ENCODE measurements at places on chromosomes 7 and 10.

DNA sequence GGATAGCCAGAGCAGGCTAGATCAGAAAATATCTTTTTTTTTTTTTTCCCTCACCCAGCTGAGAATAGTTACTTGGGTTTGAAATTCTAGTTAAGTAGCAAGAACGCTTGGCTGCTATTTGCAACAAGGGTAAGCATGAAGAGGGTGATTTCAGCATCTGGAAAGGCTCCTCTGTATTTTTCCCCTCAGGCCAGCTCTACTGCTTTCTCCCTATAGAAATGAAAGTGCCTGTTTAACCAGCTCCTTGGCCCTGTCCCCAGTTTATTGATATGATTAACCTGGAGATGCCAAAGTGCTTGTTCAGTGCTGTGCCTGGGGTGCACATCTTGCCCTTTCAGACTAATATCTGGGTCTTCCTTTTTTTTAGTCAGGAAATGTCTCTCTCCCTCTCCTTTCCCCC, 37.1 kb downstream of the AP3M1 start:
- no peak for DNase-seq

DNA sequence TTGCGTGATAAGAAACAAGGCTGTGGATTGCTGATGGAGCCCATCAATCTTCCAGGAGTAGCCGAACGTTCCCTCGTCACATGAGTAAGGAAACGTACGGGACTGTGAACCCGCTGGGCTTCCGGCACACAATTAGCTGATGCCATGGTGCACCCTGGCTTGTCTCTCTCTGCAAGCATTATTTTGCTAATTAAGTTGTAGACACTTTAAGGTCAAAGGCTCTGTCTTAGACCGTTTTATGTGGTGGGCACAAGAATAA, 50.9 kb downstream of the ADARB2 start:
- DNase-seq: no peak

DNA sequence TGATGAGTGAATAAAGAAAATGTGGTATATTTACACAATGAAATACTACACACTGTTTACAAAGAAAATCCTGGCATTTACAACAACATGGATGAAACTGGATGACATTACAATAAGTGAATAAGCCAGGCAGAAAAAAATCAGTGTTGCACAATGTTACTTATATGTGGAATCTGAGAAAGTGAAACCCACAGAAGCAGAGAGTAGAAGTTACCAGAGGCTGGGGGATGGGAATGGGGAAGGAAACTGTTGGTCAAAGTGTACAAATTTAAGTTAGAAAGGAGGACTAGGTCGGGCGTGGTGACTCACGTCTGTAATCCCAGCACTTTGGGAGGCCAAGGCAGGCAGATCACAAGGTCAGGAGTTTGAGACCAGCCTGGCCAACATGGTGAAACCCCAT, 538.5 kb upstream of the MKI67 start:
- no peak for DNase-seq

DNA sequence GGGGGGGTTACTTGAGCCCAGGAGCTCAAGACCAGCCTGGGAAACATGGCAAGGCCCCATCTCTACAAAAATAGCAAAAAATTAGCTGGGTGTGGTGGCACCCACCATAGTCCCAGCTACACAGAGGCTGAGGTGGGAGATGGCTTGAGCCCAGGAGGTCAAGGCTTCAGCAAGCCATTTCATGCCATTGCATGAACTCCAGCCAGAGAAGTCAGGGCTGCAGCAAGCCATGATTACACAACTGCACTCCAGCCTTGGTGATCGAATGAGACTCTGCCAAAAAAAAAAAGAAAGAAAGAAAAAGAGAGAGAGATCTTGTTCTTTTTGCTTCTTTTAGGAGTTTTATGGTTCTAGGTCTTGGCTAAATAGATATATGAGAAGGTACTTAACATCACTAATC, 200.2 kb upstream of the PHYHIPL start:
- no peak for DNase-seq

GRCh38 chr7:120460949-120461348, 188.0 kb downstream of the KCND2 start:
- DNase-seq: no peak

DNA sequence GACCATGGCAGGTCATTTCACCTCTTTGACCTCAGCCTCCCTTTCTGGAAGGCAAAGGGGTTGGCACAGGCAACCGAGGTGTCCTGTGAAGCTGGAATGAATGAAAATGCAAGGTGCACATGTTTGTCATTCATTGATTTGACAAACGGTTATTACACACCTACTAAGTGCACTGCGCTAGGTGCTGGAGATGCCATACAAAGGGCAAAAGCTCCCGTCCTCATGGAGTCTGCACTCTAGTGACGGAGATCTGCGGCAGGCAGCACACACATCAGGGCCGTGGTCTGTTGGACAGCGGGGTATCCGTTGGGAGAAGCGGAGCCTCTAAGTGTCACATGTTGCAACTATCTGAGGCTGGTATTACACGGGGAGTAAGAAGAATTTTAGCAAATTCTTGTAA, 44.2 kb downstream of the PRF1 start:
- DNase-seq: no peak

DNA sequence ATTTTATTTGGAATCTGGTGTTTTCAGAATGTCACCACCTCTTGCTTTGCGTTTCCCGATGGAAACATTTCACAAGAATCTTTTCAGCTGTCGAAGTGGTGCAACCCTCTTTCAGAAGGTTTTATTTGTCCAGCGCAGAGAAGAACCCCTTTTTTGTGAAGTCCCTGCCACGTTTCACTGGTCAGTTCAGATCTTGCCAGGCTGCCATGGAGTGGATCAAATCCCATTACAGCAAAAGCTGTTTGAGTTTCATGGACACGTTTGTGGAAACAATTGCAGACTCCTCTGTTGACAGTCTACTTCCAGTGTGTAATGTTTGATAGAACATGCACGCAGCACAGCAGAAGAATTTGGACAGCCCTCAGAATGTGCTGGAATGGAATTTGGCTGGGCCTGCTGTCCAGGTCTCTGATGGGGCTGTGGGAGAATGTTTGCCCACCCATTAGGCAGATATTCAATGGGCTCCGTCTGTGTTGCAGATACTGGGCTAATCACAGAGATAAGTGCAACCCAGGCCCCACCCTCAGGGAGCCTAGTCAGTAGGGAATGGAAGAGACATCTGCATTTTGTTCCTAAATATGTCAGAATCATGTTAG, 143.2 kb downstream of the GRK5 start:
- no peak for DNase-seq

DNA sequence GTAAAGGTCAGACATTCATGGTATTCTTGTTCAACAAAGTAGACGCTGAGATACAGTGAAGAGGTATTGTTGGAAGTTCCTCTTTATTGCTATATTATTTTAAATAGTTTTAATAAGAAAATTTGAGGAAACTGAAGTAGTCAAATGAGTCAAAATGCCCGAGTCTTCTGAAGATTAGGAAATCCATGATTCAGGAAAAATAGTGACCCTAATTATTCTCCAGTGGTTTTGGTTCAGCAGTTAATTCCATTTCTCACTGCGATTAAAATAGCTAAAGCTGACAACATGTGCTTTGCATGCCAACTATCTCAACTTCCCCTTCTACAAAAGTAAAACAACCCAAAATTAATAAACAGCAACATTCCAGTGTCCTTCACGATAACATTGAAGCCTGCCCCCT, 32.7 kb upstream of the PFKP start:
- DNase-seq: no peak

DNA sequence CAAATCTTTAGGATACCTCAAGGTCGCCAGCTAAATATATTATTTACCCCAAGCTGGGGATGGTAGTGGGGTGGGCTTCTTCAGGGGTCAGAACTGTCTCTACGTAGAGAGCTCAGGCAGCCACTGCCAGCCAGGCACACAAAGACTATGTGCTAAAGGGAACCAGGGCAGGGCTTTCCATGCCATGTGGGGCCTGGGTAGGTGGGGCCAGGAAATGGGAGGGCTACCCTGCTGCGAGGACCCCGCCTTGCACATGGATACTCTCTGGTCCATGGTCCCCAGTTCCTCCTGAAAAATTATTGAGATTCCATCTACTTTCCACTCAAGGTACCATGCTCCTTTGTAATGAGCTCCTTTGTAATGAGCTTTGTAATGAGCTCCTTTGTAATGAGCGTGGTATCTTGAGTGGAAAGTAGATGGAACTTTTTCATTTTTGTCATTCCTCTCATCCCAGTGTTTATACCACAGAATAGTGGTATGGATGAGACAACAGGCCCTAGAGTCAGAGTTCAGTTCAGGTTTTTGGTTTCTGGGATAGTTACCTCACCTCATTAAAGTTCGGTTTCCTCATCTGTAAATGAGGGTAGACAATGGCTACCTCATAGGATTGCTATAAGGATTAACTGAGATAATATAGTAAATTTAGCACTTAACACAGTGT, 5.8 kb downstream of the SYNPO2L start:
- DNase-seq: no peak

DNA sequence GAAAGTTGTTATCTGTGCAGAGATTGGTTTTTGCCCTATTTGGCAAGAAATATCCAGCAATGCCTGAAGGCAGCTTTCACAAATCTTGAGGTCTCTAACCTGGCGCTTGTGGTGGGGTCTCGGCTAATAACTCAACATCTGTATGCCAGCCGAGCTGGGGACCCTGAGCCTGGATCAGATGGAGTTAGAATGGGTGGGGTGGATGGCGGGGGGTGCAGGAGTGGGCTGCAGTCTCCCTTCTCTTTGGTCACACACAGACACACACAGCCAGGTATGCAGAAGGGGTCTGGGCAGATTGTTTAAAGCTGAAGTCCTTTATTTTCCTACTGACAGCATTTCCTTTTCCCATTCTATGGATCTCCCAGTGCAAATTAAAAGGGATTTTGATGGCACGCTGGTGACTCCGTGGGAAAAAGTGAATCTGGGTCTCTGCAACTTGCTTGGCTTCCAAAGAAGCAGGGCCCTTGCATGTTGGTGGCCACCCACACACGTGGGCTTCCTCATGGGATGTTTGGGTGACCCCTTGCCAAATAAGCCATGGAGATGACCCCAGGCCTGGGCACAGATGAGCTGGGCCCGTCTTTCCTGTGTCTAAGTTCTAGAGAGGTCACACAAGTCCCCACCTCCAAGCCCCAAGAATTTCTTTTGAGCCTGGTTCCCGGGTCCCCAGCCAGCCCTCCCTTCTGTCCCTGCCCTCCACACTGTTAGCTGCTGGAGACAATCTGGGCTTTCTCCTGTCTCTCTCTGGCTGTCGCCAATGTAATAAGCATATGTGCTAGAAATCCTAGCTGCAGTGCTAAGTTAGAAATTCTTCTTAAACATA, 39.9 kb upstream of the EMX2 start:
- DNase-seq: no peak

DNA sequence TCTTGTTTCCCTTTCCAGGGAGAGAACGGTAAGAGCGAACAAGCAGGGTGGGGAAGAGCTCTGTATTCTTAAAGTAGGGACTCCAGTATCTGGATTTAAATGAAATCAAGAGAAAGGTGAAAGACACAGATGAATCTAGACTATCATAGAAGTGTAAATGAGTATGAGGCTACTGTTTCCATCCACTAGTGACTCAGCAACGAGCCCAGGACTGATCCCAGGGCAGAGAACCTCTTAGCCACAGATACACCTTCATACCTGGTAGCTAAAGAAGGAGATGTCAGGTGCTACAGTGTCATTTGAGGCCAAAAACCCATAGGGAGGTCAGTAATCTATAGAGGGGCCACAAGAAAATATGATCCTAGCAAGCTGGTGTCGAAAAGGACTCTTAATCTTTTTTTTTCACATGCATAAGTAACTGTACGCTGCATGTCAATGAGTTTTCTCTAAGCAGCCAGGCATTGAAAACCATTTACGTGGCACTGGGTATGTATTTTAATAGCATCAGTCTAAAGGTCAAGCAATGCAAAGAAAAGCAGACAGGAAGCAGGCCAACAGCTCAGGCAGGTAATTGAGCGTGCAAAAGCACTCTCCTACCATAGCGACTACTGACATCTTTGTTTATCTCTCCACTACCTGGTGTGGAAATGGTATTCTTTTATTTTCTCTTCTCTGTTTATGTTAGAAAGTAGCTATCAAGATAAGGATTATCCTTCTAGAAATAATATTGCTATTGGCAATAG, 91.5 kb upstream of the EGR2 start:
- no peak for DNase-seq

DNA sequence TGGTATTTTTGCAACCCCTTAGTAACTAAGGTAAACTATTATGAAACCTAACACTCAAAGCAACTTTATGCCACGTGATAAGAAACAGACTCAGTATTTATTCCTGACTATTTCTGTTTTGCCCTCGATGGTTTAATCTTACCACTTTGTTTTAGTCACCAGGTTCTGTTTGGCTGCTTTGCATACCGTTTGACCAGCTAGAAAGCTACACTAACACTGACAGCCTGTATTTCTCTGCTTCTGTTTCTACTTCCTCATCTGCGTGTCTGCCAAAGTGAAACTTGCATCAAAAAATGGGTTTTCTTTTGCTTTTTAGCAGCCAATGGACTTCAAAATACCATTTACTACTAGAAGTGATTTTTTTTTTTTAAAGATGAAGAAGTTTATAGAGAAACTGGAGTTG, 802.5 kb downstream of the GRM8 start:
- DNase-seq: no peak

- no peak for DNase-seq
Measured at GRCh38 chr10:93454146-93454545, 28.0 kb downstream of the MYOF start.

- no peak for DNase-seq
Measured at GRCh38 chr7:43110791-43111535, 1.5 kb upstream of the HECW1 start.

GRCh38 chr10:24756283-24756682, 32.6 kb upstream of the ARHGAP21 start:
- DNase-seq: no peak

DNA sequence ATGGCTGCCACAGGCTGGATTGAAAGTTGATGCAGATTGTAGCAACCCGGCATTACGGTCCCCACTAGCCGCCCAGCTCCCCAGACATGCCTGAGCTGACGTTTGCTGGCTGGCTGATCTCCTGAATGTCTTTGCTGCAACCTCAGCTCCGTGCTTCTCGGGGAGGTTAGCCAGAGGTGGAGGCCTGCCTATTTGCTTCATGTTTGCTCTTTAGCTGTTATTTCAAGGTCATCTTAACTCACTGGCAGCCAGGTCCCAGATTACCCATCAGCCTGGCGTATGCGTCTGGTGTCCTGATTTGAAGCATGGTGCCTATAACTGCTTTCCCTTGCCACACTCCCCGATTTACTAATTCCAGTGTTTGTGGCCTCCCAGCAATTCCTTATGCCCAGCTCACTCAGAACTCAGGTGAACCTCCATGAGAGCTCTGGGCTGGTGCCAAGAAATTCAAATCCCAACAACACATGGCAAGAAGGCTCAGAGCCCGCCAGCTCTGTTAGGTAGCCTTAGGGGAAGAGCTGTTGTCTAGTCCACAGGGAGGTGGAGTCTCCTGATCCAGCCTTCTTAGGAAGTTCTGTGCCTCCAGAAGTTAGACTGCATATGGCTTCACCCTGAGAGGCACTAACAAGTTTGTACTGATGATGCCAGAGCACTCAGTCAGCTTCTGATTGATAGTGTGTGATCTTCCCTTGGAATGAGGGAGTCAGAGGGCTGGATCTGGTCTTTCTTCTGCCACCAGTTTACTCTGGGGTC, 69.7 kb upstream of the EXOC4 start:
- DNase-seq: no peak

DNA sequence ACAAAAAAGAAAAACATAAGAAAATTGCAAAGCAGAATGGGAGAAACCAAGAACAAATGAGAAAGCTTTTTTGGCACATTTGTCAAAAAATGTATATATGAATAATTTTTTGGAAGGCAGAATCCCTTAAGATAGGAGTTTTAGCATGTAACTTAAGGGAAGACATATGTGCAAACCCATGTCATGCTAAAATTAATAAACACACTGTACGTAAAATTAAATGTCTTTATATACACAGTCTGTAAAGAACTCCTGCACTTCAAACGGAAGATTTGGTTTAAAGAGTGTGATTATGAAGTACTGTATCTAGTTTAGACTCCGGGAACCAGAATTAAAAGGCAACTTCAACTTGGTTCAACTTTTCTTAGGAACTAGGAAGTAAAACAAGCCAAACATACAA, 369.9 kb upstream of the TEX47 start:
- DNase-seq: no peak

All from head of caudate nucleus (tissue), 42 donors.